Aorta (tissue), 5 donors: ENCODE measurements at places on chromosomes 13 and 19. TPM values are rescaled to one million over a fixed set of nuclear protein-coding genes. Genes with fewer than 3 reads are reported as not detected.

DNA sequence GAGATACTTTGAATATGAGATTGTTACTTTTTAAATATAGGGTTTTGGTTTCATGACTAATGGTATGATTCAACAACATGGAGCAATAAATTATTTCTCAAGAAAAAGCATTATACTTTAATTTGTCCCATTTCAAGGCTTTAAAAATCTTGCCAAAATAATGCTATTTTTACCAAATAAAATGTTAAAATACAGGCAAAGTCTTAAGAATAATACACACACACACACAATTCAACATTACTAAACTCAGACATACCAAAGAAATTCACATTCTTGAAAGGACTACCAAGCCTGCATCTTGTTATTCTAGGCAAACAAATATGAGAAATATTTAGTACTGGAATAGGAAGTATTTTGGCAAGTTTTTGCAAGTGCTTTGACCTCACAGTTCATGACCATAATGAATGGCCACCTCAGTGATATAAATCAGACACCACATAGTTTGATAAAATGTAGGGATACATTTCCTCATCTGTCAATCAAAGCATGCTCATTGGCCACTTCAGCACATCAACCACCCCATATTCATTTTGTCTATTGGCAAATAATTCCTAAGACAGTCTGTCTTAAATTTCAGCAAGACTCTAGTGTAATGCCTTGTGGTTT, 107.2 kb downstream of the NALCN start:
- no peaks in the 10 kb centered on the region for H3K36me3 ChIP-seq
- peak overlapping the region; percentile 40 for H3K27ac ChIP-seq
- H3K4me3 ChIP-seq: no peak overlapping the region
- DNase-seq: no peak
- H3K4me1 ChIP-seq: no peaks in the 10 kb centered on the region
- no peaks in the 10 kb centered on the region for H3K27me3 ChIP-seq

- no peaks in the 10 kb centered on the region for H3K36me3 ChIP-seq
- H3K27ac ChIP-seq: no peak overlapping the region
- H3K27me3 ChIP-seq: no peaks in the 10 kb centered on the region
- H3K4me1 ChIP-seq: no peaks in the 10 kb centered on the region
- H3K4me3 ChIP-seq: no peak overlapping the region
- no peak for DNase-seq
These were observed 31.8 kb upstream of the ADGRE5 start for GRCh38 chr19:14349426-14349825.

GRCh38 chr13:111267784-111268183, 52.7 kb upstream of the TEX29 start:
- peaks cover 1% of the 10 kb centered on the region for H3K4me1 ChIP-seq
- no peak overlapping the region for H3K27ac ChIP-seq

DNA sequence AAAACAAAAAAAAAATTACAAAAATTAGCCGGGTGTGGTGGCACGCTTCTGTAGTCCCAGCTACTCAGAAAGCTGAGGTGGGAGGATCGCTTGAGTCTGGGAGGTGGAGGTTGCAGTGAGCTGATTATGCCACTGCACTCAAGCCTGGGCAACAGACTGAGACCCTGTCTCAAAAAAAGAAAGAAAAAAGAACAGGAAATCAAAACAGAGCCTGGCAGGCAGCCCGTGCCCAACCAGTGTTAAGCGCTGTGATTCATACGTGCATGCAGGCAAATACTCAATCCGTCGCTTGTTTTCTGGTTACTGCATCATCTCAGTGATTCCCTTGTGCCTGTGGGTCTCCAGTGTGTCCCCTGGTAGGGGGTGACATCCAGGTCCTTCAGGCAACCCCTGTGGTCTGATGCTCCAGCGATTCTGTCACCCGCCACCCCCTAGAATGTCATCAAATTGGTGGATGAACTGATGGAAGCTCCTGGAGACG, 18.1 kb downstream of the DDX39A start:
- peak; percentile 78 for DNase-seq
- no peak overlapping the region for H3K27ac ChIP-seq
- H3K27me3 ChIP-seq: no peaks in the 10 kb centered on the region
- H3K4me3 ChIP-seq: no peak overlapping the region
- H3K4me1 ChIP-seq: no peaks in the 10 kb centered on the region
- H3K36me3 ChIP-seq: no peaks in the 10 kb centered on the region

- H3K4me1 ChIP-seq: peaks cover 2% of the 10 kb centered on the region
- no peaks in the 10 kb centered on the region for H3K36me3 ChIP-seq
- H3K27ac ChIP-seq: peak overlapping the region; percentile 52
- no peaks in the 10 kb centered on the region for H3K27me3 ChIP-seq
These were observed 98.7 kb downstream of the COL4A2 start for GRCh38 chr13:110405597-110406450.

DNA sequence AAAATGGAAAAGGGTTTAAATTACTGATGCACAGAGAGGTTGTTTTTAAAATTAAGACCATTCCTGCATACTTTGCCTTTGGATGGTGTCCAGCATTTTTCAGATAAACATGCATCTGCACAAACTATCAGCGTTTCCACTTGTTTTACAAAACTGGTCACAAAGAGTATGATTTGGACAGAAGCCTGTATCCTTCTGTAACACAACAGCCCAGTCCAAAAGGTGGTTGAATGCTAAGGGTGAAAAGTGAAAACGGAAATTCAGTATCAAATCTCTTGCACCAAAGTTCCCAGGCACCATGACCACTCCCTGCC, 21.7 kb upstream of the DOCK9 start:
- H3K4me3 ChIP-seq: no peak overlapping the region
- no peaks in the 10 kb centered on the region for H3K36me3 ChIP-seq
- H3K4me1 ChIP-seq: no peaks in the 10 kb centered on the region
- DNase-seq: no peak
- no peaks in the 10 kb centered on the region for H3K27me3 ChIP-seq

DNA sequence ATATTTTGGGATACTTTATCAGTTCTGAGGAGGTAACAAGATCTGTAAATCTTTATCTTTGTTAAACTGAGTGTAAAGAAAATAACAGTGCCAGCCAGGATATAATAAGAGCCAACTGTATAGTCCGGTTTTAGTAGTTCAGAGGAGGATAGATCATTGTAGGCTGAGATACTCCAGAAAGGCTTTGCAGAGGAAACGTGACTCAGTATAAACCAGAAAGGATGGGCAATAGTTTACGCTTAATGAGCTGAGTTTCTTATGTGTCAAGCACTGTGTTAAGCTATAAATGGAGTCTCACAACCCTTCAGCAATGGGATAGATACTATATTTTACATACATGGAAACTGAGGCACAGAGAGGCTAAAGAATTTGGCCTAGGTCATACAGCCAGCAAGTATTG, 3.8 kb downstream of the RFXAP start:
- no peaks in the 10 kb centered on the region for H3K27me3 ChIP-seq
- H3K4me3 ChIP-seq: no peak overlapping the region
- peaks cover 5% of the 10 kb centered on the region for H3K4me1 ChIP-seq
- no peak overlapping the region for H3K27ac ChIP-seq
- no peak for DNase-seq

GRCh38 chr13:79612604-79613003, 131.6 kb downstream of the NDFIP2 start:
- H3K4me1 ChIP-seq: no peaks in the 10 kb centered on the region
- H3K4me3 ChIP-seq: no peak overlapping the region
- H3K27me3 ChIP-seq: no peaks in the 10 kb centered on the region
- no peaks in the 10 kb centered on the region for H3K36me3 ChIP-seq
- H3K27ac ChIP-seq: no peak overlapping the region

GRCh38 chr13:30376426-30377311, 45.6 kb upstream of the UBE2L5 start:
- no peaks in the 10 kb centered on the region for H3K36me3 ChIP-seq
- H3K27ac ChIP-seq: no peak overlapping the region
- no peaks in the 10 kb centered on the region for H3K27me3 ChIP-seq
- no peak overlapping the region for H3K4me3 ChIP-seq
- no peaks in the 10 kb centered on the region for H3K4me1 ChIP-seq

GRCh38 chr13:59414006-59414405, 749.7 kb downstream of the DIAPH3 start:
- no peak for DNase-seq
- H3K36me3 ChIP-seq: no peaks in the 10 kb centered on the region
- no peaks in the 10 kb centered on the region for H3K4me1 ChIP-seq
- no peak overlapping the region for H3K4me3 ChIP-seq
- no peak overlapping the region for H3K27ac ChIP-seq
- H3K27me3 ChIP-seq: no peaks in the 10 kb centered on the region

- no peak overlapping the region for H3K27ac ChIP-seq
- H3K4me3 ChIP-seq: no peak overlapping the region
- no peaks in the 10 kb centered on the region for H3K27me3 ChIP-seq
- no peaks in the 10 kb centered on the region for H3K4me1 ChIP-seq
- DNase-seq: no peak
These were observed 383.1 kb downstream of the FGF14 start for GRCh38 chr13:102018716-102019115.

GRCh38 chr13:89457977-89458376, 1786.8 kb downstream of the SLITRK5 start:
- no peaks in the 10 kb centered on the region for H3K27me3 ChIP-seq
- no peaks in the 10 kb centered on the region for H3K4me1 ChIP-seq
- no peak for DNase-seq
- no peak overlapping the region for H3K27ac ChIP-seq

- peaks cover 2% of the 10 kb centered on the region for H3K4me1 ChIP-seq
- no peak for DNase-seq
- H3K27me3 ChIP-seq: no peaks in the 10 kb centered on the region
- H3K36me3 ChIP-seq: no peaks in the 10 kb centered on the region
- H3K27ac ChIP-seq: peak overlapping the region; percentile 78
- H3K4me3 ChIP-seq: peak overlapping the region; percentile 98
These were observed 107.8 kb downstream of the RXFP2 start for GRCh38 chr13:31846961-31847752.

GRCh38 chr19:48391100-48392005, at the start of gene KDELR1:
TSS of gene KDELR1 (minus strand) at chr19:48391551. CDS start at chr19:48391358, 193 bp downstream.
- H3K27ac ChIP-seq: peak within 1 kb of the TSS; percentile 28
- H3K27me3 ChIP-seq: no peaks in the 10 kb centered on the region
- no peaks in the 10 kb centered on the region for H3K36me3 ChIP-seq
- peak within 1 kb of the TSS; percentile 68 for H3K4me3 ChIP-seq
- DNase-seq: peak; percentile 85

DNA sequence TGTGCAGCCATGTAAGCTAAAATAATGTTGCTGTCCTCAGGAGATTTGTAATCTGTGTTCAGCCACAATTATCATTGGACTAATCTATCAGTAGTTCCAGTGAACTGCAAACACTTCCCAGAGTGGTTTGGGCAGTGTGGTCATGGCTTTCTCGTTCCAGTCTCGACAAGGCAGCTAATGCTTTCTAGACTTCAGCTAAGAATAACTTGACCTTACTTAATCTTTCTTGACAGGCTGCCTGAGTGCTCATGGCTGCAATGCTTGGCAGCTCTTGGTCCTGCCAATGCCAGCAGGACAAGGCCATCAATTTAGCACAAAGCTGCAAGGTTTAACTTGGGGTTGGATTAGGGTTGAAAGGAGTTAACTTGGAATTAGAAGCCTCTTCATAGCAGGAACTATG, 32.8 kb downstream of the ATP12A start:
- H3K4me1 ChIP-seq: no peaks in the 10 kb centered on the region
- H3K27me3 ChIP-seq: no peaks in the 10 kb centered on the region
- peak; percentile 57 for DNase-seq
- H3K27ac ChIP-seq: no peak overlapping the region
- no peak overlapping the region for H3K4me3 ChIP-seq

GRCh38 chr13:29902632-29903305, 52.4 kb upstream of the UBL3 start:
- no peaks in the 10 kb centered on the region for H3K27me3 ChIP-seq
- no peak overlapping the region for H3K27ac ChIP-seq
- no peaks in the 10 kb centered on the region for H3K36me3 ChIP-seq
- no peak for DNase-seq
- H3K4me1 ChIP-seq: no peaks in the 10 kb centered on the region
- H3K4me3 ChIP-seq: no peak overlapping the region

- no peak for DNase-seq
- H3K27me3 ChIP-seq: no peaks in the 10 kb centered on the region
- no peak overlapping the region for H3K27ac ChIP-seq
- peaks cover 14% of the 10 kb centered on the region for H3K36me3 ChIP-seq
These were observed 16.0 kb upstream of the EIF3G start for GRCh38 chr19:10135551-10136334.

GRCh38 chr13:47049276-47049989, 152.6 kb upstream of the HTR2A start:
- no peaks in the 10 kb centered on the region for H3K27me3 ChIP-seq
- H3K4me3 ChIP-seq: no peak overlapping the region
- H3K27ac ChIP-seq: no peak overlapping the region
- no peaks in the 10 kb centered on the region for H3K4me1 ChIP-seq
- DNase-seq: no peak

GRCh38 chr13:91157273-91158016, 190.0 kb upstream of the MIR17HG start:
- no peak for DNase-seq
- no peak overlapping the region for H3K4me3 ChIP-seq

- peak overlapping the region; percentile 96 for H3K27ac ChIP-seq
- H3K4me1 ChIP-seq: no peaks in the 10 kb centered on the region
- no peaks in the 10 kb centered on the region for H3K36me3 ChIP-seq
These were observed 1.3 kb upstream of the KLF12 start for GRCh38 chr13:74135326-74136083.

GRCh38 chr13:102045731-102046130, 356.1 kb downstream of the FGF14 start:
- no peaks in the 10 kb centered on the region for H3K4me1 ChIP-seq
- H3K27me3 ChIP-seq: no peaks in the 10 kb centered on the region
- H3K27ac ChIP-seq: no peak overlapping the region
- no peak overlapping the region for H3K4me3 ChIP-seq
- H3K36me3 ChIP-seq: no peaks in the 10 kb centered on the region

DNA sequence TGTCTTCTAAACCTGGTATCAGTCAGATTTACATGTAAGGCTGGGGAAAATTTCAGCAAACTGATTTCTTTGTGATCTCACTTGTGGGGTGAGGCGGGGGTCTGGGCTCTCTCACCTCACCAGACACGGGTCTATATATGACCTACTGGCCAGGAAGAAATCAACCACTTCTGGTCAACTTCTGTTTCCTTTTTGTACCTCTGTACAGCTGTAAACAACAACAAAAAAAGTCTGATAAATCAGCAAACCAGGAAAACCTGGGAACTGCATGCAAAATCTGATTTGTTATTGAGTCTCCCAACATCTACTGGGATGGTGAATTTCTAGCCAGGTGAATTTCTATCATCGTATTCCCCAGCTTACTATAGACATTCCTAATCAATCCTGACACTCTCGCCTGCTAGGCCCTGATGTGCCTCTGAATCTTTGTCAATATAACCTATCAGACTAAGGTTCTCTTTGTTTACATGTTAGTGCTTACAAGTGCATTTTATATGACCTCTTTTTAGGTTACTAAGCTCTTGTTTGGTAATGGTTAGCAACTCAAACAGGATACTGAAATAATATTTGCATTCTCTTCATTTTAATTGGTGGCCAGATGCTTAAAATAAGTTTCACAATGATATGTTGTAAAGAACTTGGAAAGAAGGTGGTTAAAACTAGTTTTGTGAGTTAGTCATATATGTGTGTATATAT, 77.7 kb downstream of the LRRC63 start:
- H3K36me3 ChIP-seq: no peaks in the 10 kb centered on the region
- no peak overlapping the region for H3K27ac ChIP-seq
- DNase-seq: no peak

Gene ZNF549
- 6.2 TPM for total RNA-seq

Gene TDRD12
- total RNA-seq: not detected

Gene KIRREL2
- total RNA-seq: not detected

Gene CATSPERD
- total RNA-seq: not detected

Gene KLHL1
- not detected for total RNA-seq

Gene RABAC1
- 175 TPM for total RNA-seq

Gene PEAK3
- total RNA-seq: 0.93 TPM

Gene TRPM4
- 41.9 TPM for total RNA-seq

Gene FAM83E
- total RNA-seq: 0.45 TPM

Gene MTUS2
- total RNA-seq: 12.1 TPM
